ENCODE measurements at places on chromosomes 6 and 20.

- no peak for DNase-seq
Measured at GRCh38 chr6:43444582-43444981, 10.8 kb downstream of the DLK2 start.

DNA sequence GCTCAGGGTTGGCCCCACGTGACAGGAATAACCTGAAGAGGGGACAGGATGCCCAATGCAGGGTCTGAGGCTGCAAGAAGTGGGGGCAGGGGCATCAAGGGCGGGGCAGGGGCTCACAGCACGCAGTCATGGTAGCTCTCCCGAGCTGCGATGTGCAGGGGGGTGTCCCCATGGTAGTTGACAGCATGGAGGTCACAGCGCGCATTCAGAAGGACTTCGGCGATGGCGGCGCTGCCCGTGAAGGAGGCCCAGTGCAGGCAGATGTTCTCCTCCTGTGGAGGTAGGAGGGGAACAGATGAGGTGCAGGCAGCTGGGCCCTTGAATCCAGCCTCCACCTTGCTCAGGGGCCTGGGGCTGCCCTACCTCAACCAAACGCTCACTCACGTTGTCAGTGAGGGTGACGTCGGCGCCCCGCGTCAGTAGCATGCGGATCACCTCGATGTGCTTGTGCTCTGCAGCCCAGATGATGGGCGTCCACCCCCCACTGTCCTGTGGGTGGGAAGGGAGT, 5.8 kb upstream of the SLC44A4 start:
- no peak for DNase-seq

DNA sequence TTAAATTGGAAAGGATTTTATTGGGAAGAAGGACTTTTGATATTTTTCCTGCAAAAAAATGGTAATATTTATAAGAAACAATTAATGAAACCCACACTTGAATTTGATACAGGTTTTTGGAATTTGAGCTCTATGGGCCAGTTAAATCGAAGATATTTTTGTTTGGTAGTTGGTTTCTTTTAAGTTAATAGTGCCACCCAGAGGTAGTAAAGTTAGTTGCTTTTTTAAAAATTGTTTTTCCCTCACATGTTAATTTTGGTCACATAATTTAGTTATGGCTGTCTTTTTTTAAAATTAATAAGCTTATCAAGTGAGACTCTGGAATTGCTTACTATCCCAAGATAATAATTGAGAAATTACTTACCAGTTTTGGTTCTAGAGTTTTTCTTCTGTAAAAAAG, 7.1 kb downstream of the PRIM2 start:
- DNase-seq: no peak

DNA sequence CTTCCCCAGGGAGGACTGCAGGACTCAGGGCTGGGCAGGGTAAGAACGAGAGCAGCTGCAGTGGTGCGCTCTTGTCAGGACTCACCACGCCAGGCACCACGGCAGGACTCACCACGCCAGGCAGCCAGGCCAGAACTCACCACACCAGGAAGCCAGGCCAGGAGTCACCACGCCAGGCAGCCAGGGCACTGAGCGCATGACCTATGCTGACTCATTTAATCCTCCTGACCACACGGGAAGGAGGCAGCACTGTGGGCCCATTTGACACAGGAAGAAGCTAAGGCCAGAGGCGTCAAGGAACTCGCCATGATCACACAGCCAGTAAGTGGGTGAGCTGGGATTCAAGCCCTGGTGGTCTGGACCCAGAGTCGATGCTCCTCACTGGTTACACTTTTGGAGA, 189.3 kb downstream of the PREX1 start:
- DNase-seq: no peak

DNA sequence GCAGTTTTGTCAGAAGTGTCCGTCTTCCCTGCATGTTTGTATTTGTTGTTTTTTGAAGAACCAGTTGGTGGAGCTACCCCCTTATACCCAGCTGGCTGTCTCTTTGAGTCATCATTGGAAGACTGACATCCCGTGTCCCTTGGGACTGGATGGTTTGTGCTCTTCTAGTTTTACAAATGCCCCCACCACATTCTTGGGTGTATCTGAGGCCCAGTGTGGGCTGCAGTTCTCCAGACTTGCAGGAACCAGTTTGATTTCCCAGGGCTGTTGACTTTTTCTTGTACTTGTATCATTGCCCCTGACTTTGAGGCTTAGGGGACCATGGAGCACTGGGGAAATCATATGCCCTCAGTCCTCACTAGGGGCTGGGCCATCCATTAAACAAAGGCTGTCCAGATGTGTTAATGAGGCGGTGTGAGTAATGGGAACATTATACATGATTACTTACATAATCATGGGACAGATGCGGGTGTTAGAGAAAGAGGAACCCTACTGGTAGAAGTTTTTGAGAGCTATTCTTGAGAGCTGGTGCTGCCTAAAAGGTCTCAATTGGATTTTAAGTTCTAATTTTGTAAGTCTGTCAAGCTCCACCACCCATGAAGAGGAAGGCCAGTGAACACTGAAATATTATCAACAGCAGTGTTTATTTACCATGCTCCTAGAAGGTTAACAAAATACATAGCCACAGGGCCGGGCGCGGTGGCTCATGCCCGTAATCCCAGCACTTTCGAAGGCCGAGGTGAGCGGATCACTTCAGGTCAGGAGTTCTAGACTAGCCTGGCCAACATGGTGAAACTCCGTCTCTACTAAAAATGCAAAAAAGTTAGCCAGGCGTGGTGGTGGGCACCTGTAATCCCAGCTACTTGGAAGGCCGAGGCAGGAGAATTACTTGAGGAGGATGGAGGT, 8.5 kb downstream of the JARID2 start:
- DNase-seq: no peak

- DNase-seq: no peak
Measured at GRCh38 chr6:20893412-20893811, 359.2 kb downstream of the CDKAL1 start.

- no peak for DNase-seq
Measured at GRCh38 chr6:4660377-4661321, 115.6 kb upstream of the CDYL start.

- DNase-seq: no peak
Measured at GRCh38 chr6:102474041-102474807, 1080.7 kb downstream of the GRIK2 start.

- no peak for DNase-seq
Measured at GRCh38 chr20:15131176-15131575, 793.8 kb upstream of the FLRT3 start.

DNA sequence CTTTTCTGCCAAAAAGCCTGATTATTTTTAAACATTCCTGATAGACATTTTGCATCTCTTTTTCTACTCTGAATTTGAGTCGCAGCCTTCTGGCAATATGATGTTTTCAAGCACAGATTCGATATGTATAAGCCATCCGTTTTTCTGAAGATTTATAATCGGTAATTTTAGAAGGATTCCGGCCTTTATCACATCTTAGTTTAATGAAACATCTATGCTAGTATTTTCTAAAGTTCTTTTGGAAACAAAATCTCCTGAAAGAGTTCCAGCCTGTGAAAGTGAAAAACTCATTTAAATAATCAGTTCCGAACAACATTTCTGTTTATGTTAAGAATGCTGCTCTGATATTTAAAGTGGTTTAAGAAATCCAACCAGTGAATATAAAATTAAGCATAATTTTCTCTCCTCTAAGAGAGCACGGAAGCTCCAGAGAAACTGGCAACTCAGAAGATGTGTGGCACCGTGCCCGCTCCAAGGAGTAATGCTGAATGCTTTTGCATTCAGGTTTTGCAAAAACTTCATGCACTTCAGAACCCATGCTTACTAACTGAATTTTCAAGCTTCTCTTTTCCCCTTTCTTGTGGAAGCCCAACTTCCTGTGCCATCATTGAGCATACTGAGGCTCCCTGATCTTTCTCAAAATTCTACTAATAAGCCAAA, 20.7 kb downstream of the NDUFAF4 start:
- no peak for DNase-seq
